ENCODE measurements at places on chromosomes 6 and 20. TPM values are rescaled to one million over a fixed set of nuclear protein-coding genes. Genes with fewer than 3 reads are reported as not detected.

The SIGLEC1 gene
- 2.5 TPM for total RNA-seq

The STMND1 gene
- 2.8 TPM for total RNA-seq

The CGA gene
- not detected for total RNA-seq

The ANKRD66 gene
- total RNA-seq = not detected

The PHACTR3 gene
- 0.53 TPM for total RNA-seq

The FNDC1 gene
- 0.05 TPM for total RNA-seq

The ATP5F1E gene
- total RNA-seq = 94.1 TPM

The RAET1E gene
- total RNA-seq = 0.21 TPM

Data from colonic mucosa (tissue), 4 donors.